Nucleus accumbens (tissue), 56 donors: ENCODE measurements at places on chromosomes 1 and 21.

- no peak for DNase-seq
Observed at GRCh38 chr1:114026797-114027196, 47.5 kb downstream of the OLFML3 start.

DNA sequence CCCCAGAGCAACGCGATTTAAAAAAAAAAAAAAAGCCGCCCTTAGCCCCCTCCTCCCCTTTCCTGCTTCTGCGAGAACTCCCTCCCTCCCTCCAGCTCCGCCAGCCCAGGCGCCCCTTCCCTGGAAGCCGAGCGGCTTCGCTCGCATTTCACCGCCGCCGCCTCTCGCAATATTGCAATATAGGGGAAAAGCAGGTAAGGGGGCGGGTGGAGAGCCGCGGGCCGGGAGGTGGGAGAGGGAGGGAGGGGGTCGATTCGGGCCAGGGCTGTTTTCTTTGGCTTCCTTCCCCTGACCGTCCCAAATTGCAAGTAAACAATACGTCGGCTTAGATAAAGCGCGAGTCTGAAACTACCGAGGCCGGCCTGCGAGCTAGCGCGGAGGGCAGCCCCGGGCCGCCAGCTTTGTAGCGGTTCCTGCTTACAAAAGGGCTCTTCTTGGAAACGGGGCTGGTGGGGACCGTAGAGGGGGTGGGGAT is 408 bp downstream of the LMO4 start:
- DNase-seq: no peak

DNA sequence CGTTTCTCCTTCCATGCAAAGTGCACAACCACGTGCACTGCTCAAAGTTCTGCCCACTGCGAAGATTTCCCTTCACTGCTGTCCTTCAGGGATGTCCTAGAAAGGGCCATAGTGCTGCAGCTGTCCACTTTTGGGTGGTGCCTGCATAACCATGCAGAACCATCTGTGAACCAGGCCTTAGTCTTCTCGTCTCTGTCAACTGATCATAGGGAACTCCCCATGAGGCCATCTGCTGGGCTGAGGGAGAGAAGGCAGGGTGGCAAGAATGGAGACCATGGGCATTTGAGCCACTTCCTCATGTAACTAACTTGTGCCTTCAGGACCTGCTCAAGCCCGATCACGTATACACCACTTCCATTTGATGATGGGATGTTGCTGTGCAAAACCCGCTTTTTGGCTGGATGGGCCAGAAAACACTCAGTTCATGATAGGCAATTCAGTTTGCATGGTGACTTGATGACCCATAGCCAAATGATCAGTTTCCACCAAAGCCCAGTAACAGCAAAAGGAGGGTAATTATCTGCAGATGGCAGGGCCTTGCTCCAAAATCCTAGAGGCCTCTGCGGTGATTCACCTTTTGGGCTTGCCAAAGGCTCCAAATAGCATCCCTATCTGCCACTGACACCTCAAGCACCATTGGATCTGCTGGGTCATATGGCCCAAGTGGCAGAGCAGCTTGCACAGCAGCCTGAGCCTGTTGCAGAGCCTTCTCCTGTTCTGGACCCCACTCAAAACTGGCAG is 9.5 kb downstream of the ST6GALNAC5 start:
- DNase-seq: no peak

- DNase-seq: no peak
Observed at GRCh38 chr1:30413606-30414005, 309.8 kb downstream of the MATN1 start.

DNA sequence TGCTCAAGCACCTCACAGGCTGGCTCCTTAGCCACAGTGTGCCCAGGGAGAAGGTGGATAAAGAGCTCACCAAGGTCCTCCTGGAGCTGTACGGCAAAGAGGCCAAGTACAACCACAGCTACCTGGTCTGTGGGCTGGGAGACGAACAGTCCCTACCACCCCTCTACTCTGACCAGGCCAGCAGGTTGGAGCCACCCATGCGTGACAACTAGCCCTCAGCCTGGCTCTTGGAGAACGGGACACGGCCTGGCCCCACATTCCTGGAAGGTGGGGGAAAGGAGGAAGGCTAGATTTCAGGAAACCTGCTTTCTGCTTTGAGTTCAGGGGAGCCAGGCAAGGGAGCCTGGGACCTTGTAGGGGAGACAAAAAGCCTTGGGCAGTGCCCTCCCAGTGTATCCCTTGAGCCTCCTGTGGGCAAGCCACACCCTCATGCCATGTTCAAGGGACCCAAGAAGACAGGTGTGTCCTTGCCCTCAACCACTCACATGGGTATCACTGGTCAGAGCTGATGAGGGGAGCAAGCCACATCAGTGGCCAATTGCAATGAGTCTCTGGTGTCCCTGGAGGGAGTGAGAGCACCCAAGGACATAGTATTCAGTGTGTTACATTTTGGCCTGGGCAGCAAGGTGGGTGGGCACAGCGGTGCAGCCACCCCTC is 27.6 kb downstream of the LUZP1 start:
- no peak for DNase-seq

DNA sequence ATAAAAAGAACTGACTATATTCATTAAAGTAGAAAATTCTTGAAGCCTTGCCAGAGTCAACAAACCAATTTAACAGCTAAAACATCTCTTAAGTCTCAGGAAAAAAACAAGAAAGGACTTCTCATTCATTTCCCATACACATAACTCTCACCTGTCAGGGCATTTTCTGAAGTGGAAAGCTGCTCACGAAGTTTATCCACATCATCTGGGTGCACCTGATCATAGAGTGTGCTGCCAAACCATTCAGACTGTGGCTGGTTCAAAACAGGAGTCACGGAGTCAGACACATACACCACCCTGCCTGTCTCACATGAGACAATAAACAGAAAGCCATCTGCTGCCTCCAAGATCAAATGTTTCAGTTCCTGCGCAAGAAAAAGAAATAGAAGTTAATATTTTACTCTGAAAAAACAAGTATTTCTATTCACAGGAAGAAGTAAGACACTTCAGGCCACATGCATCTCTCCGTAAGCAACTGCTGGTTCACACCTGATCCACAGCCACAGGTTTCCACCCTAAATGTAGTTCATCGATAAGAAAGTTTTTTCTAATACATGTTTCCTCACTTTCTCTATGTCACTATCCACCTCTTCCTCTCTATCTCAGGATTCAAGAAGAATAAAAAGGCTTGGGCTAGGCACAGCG is 28.2 kb upstream of the CTSK start:
- no peak for DNase-seq

- no peak for DNase-seq
Observed at GRCh38 chr1:178594133-178594532, 81.2 kb downstream of the TEX35 start.

DNA sequence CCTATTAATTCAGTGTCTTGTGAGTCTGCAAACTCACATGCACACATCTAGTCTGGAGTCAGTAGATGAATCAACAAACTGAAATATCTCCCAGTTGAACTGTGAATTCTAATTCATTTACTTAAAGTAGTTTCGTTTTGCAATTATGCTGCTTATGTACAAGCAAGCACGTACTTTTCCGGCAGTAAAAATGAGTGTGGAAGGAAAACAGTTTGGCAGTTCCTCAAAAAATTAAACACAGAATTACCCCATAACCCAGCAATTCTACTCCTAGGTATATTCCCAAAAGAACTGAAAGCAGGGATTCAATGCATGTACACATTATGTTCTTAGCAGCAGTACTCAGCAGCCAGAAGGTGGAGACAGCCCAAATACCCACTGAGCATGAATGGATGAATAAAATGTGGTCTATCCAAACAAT is 49.3 kb downstream of the GNB1 start:
- no peak for DNase-seq

- no peak for DNase-seq
Observed at GRCh38 chr1:39034114-39034654, 8.0 kb downstream of the NDUFS5 start.

DNA sequence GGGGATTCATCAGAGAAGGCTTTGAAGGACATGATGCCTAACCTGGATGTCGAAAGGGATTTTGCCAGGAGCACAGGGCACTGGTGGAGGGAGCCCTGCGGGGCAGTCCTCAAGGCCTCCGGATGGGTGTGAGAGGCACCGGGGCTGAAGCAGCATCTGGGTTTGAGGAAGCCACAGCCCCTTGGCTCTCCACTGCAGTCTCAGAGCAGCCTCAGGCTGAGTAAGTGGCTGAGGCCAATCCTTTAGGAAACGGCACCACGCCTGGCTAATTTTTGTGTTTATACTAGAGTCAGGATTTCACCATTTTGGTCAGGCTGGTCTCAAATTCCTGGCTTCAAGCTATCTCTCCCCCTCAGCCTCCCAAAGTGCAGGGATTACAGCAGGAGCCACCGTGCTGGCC is 12.0 kb downstream of the ERVH48-1 start:
- no peak for DNase-seq

GRCh38 chr1:241611063-241611462 is 29.1 kb downstream of the CHML start:
- DNase-seq: no peak

DNA sequence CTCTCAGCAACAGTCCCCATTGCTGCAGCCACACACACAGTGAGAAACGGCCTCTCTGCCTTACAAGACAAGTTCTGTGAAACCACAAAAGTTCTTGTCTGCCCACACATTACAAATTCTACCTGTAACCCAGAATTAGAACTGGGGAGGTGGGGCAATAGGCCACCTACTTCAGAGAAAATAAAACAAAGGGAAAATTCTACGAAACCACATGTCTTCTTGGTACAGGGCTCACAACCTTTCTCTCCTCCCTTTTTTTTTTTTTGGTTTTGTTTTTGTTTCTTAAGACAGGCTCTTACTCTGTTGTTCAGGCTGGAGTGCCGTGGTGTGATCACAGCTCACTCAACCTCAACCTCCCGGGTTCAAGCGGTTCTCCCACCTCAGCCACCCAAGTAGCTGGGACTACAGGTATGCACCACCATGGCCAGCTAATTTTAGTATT is 30.2 kb downstream of the LPAR3 start:
- DNase-seq: no peak

DNA sequence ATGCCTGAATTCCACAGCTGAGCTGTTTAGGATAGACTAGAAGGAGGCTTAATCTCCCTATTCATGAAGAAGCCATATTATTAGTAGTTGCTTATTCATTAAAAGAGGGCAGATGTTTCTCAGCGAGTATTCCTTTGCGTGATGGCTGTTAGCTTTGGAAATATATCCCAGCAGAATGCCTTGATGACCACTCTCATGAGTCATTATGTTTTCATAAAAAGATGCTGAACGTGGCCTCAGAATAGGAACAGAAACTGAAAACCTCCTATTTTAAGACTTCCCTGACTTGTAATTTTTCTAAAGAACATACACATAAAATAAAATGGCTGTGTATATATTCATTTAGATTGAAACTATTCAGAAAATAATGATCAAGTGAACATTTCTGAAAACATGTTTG is 9.6 kb upstream of the PLA2G4A start:
- no peak for DNase-seq

DNA sequence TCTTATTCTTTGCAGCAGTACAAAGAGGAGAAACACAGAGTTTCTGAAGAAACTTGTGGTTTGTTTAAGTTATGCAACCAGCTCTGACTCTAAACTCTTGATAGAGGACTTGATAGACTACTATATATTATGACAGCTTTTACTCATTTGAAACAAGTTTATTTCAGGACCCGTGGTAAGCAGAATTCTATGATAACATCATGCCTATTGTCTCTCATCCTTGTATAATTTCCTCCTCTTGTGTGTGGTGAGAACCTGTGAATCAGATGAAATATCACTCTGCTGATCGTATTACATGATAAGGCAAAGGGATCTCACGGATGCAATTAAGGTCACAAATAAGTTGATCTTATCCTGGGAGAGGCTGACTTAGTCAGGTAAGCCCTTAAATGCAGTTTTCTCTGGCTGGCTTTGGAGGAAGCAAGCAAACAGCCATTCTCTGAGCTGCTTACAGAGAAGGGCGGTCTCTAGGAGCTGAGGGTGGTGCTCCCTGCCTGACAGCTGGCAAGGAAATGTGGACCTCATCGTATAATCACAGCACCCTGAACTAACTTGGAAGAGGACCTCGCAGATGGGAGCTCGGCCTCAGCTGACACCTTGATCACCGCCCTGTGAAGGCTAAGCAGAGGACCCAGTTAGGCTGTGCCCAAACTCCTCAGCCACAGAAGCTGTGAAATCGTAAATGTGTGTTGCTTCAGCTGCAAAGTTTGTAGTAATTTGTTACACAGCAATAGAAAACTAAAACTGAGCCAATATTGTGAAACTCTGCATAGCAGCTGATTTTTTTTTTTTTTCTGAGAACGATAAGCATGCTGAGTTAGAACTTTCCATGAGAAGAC is 151.1 kb upstream of the DPT start:
- DNase-seq: no peak

DNA sequence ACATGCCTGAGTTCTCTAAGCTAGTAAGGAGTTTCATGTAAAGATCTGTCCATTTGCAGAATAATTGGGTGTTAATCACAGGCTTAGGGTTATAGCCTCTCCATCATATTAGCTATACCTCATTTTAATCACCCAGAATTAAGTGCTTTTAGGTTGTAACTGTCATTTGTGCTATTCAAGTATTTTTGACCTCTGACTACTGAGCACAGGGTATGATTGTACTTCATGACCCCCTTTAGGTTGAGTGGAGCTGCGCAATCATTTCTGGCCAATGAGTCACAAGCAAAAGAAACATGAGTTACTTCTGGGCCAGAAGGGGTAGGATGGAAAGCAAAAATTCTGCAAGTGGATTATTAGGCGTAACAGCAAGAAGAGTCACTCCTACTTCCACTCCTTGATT is 8.4 kb upstream of the SNX7 start:
- no peak for DNase-seq

GRCh38 chr21:43849532-43850299 is 15.3 kb upstream of the AGPAT3 start:
- DNase-seq: no peak

- no peak for DNase-seq
Observed at GRCh38 chr1:160768295-160768657, 27.7 kb upstream of the LY9 start.

GRCh38 chr1:178241057-178241456 is 147.2 kb downstream of the RASAL2 start:
- DNase-seq: no peak

GRCh38 chr1:212515329-212515760 is 82.6 kb downstream of the NENF start:
- no peak for DNase-seq

DNA sequence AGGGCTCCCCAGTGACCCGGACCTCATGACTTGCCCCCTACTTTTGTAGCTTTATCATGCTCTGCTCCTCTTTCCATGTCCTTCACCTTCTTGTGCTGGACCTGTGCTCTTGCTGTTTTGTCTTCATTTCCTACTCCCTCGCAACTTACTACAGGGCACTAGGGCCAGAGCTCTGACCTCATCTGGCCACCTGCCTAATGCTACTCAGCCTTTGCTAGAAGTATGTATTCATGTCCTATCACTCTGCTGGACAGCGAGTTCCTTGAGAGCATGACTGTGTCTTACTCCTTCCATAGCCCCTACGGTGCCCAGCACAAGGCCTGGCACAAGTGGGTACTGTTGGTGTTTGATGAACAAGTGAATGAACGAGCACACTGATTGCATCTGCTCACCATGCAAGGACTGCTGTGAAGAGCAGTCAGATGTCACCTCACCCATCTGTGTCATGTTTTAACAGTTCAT is 1.9 kb downstream of the MTFR1L start:
- no peak for DNase-seq

- DNase-seq: peak; percentile 85
Observed at GRCh38 chr1:161258439-161259344, at the start of gene PCP4L1. PCP4L1 (plus strand) TSS chr1:161258745; CDS start chr1:161258975, 230 bp downstream.
